ENCODE measurements at places on chromosomes 4 and X.

- no peak for DNase-seq
Observed at GRCh38 chr4:150135134-150135772, 57.0 kb downstream of the DCLK2 start.

DNA sequence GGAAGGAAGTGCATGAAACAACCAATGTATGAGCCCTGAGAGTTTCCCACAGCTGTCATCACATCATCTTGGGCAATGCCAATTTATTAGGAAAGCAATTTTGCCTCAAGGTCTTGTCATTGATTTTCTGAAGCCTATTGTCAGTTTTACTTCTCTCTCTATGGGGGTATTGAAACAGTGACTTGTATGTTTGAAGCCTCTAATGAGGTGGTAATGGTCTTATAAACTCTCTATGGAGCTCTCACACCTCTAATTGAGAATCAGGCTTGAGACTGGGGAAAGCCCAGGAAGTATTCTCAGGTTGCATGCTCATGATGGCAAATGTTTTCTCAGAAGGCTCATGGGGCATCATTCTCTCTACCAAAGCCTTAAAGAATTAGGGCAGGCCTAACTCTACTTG, 308.2 kb upstream of the EMCN start:
- DNase-seq, result peak; percentile 26

DNA sequence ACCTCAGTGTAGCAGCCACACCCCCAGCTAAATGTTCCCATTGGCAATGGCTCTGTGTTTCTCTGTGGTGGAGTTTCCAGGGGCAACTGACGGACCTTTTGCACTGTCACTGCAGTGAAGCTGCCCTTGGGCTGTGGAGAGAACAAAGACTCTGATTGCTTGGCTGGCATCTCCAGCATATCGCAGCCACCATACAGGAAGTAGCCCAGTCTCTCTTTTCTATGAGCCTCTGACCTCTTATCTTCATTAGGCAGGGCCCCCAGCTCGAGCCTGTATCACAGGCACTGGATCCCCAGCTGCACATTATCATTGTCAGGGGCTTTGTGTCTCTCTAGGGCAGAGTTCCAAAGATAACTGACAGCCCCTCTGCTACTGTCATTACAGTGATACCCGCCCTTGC, 483.5 kb downstream of the ARAP2 start:
- no peak for DNase-seq

- DNase-seq, result peak; percentile 41
Observed at GRCh38 chrX:17842769-17843525, 18.2 kb downstream of the RAI2 start.

DNA sequence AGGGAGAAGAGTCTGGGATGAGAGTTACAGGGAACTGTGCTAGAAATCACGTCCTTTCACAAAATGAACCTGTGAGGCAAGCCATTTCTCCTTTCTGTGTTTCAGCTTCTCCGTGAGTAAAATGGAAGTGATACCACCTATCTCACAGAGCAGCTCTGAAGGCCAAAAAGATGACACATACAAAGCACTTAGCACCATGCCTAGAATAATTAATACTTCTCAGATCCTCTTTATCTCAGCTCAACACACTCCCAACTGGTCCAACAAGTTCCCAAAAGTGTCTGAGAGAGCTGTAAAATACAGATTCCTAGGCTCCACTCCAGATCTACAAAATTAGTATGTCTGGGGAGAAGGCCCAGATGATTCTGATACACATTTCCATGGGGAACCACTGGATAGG, 38.3 kb downstream of the LHFPL1 start:
- no peak for DNase-seq

DNA sequence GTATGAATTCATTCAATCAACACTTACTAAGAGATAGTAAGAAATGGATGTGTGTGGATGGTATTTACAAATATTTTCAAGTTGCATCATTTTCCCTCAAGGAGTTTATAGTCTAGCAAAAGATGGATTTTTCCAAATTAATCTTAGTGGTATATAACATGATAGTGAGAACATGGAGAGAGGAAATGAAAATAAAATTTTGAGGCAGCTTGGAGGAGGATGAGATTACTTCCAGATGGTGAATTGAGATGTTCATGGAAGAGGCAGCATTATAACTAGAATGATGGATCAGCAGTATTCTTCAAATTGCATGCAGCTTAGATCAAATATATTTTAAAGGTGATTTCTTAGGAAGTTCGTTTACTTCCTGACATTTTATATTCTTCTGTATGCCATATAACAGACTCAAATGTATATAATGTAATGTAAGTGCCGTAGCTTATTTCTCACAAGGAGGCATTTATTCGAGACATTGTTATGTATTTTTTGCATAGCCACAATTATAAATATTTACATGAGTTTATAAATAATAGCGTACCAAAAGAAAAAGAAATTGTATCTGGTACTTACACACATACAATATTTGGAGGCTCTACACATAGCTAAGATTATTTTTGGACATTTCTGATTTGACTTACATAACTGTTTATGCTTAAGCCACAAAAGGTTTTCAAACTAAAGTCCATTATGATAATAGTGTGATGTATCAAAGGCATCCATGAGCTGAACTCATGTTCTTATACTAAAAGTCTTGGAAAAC, 439.4 kb downstream of the SPRY1 start:
- no peak for DNase-seq

DNA sequence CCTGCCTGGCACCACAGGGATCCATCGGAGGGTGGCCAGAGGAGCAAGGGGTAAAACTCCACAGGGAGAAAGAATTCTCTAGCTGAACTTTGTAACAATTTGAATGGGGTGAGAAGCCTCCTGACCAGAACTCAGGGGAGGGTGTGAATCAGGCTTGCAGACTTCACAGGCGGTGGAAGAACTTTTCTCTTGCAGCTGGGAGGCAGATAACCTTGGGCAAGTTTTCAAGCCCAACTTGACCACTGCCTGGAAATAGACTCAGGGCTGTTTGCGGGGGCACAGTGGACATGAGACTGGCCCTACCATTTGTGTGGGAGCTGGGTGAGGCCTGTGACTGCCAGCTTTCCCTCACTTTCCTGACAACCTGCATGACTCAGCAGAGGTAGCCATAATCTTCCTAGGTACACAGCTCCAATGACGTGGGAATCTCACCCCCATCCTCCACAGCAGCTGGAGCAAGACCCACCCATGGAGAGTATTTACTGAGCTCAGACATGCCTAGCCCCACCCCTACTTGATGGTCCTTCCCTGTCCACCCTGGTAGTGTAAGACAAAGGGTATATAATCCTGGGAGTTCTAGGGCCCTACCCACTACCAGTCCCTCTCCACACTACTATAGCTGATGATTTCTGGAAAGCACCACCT, 210.0 kb upstream of the AGTR2 start:
- DNase-seq, result peak; percentile 84

- no peak for DNase-seq
Observed at GRCh38 chrX:101062176-101062575, 10.3 kb upstream of the TRMT2B start.

DNA sequence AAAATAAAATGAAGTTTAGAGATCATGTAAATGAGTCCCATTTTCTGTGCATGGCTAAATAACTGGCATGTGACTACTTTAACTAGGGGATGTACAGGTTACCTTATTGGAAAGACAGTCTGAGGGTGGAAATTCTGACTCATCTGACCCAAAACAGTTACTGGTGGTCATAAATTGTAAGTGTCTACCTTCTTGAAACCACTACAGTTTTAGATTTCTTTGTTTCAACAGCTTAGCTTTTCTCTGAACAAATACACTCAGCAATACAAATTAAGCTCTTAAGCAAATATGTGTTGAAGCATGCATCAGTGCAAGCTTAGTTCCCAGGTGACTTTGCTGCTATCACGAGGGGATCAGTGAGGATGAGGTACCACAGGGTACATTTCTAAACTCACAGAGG, 60.7 kb upstream of the PGM2 start:
- no peak for DNase-seq

DNA sequence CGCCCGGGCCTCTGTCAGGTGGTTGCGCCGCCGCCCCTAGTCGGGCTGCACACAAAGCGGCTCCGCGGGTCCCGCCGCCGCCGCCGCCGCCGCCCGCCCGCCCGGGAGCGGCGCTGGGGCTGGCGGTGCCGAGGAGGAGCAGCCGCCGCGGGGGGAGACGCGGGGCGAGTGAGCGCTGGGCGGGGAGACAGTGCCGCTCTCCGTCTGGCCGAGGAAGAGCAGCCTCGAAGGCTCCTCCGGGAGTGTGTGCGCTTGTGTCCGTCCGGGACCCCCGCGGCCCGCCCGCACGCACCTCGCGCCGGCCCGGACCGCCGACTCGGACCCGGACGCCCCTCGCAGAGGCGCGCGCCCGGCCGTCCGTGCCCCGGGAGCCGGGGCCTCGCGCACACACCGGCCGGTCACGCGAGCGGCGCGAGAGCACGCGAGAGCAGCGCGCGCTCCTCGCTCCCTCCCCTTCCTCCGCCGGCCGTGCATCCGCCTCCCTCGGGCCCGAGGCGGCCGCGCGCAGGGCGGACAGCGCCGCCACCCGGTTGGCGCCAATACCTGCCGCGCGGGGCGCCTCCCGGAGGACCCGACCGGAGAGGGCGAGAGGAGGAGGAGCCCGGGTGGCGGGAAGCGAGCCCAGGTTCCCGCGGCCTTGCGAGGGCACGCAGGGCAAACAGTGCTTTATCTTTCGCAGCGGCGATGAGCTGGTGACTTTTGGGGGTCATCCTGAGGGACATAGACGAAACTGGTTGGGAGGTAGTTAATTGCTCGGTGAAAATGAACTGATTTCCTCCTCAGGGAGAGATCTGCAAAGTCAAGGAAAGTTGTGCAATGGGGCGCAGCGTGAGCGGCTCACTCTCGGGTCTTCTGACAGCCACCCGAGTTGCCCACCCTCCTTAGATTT, at the start of gene PDS5A:
PDS5A (minus strand) TSS at position 423 of the 889 bp plus-strand sequence. CDS start 1,334 bp downstream, outside the sequence.
- DNase-seq, result peak; percentile 91

- no peak for DNase-seq
Observed at GRCh38 chr4:80094191-80094590, 21.2 kb upstream of the ANTXR2 start.

GRCh38 chrX:72306085-72306801, 529 bp upstream of the CITED1 start:
- DNase-seq, result peak; percentile 13

GRCh38 chrX:137172317-137172948, 138.6 kb upstream of the GPR101 start:
- no peak for DNase-seq

DNA sequence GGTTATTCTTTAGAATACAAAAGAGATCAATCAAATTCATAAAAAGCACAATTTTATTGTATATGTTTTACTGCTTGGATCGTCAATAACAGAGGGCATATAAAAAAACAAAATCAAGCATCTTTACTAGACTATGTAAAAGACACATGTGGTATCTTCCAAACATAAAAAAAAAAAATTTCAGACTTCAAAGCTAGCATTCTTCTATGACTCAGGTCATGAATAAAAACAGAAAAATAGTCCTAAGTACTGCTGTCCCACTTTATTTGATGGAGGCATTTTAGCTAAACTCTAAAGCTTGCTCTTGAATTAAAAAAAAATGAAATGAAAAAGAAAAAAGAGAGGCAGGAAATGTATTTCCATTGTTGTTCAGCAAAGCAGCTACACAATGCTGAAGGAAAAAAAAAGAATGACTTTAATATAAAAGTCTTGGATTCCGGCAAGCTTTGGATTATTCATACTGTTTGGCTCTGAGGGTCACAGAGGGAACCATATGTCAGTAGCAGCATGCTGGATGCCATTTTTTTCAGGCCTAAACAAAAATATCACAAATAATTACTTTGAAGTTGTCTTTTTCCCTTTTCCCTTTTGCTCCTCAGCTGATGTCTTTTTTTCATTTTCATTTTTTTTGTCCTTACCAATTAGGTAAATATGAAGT, 249.1 kb upstream of the DIAPH2 start:
- DNase-seq, result no peak

GRCh38 chr4:132642016-132642817, 506.9 kb upstream of the PCDH10 start:
- peak; percentile 61 for DNase-seq

GRCh38 chr4:150971901-150972300, 43.2 kb downstream of the LRBA start:
- no peak for DNase-seq

- no peak for DNase-seq
Observed at GRCh38 chr4:143633833-143634232, 66.6 kb downstream of the FREM3 start.

- no peak for DNase-seq
Observed at GRCh38 chr4:47621181-47621580, 136.1 kb downstream of the ATP10D start.

- no peak for DNase-seq
Observed at GRCh38 chr4:184784628-184785257, 41.0 kb downstream of the ACSL1 start.

- DNase-seq, result no peak
Observed at GRCh38 chr4:86523333-86523732, 70.8 kb upstream of the PTPN13 start.

DNA sequence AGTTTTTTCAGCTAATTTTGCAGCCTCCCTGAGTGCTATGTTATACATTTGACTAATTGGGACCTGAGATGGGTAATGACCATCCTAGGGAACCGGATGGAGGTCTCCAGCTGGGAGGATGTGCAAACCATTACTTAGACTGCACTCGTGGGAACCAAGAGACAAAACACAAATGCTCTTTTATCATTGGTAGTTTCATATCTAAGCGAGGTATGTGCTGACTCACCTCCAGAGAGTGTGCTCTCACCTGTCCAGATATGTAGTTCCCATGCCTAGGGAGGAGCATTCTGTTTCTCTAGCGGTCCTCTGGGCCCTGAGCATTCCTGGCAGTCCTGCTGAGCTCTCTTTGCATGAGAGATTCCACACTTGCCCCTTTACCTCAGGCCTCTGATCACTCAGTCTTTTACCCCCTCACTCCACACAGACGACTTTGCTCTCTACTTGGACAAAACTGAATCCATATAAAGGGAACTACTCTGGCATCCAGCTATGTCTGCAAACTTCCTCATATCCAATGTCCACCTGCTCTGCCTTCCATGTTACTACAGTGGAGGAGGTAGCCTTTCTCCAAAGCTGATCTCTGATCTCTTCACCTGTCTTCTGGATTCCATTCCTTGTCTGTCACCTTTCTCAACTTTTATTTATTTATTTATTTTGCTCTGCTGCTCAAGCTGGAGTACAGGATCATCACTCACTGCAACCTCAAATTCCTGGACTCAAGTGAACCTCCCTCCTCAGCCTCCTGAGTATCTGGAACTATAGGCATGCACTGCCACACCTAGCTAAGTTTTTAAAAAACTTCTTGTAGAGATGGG, 88.4 kb downstream of the LRP2BP start:
- peak; percentile 85 for DNase-seq

GRCh38 chr4:94595880-94596483, 144.2 kb downstream of the PDLIM5 start:
- peak; percentile 56 for DNase-seq

GRCh38 chr4:117417856-117418255, 332.5 kb upstream of the TRAM1L1 start:
- peak; percentile 39 for DNase-seq

Measured in epithelial cell of esophagus (primary cell).